Muscle of leg (tissue), 16 donors: ENCODE measurements at places on chromosomes 6 and 20. TPM values are rescaled to one million over a fixed set of nuclear protein-coding genes. Genes with fewer than 3 reads are reported as not detected.

Gene BPIFB4
- 0.30 TPM for polyA plus RNA-seq

- DNase-seq, result no peak
Observed at GRCh38 chr6:108355120-108355519, 60.3 kb downstream of the AFG1L start.

Gene SSTR4
- polyA plus RNA-seq, result not detected

DNA sequence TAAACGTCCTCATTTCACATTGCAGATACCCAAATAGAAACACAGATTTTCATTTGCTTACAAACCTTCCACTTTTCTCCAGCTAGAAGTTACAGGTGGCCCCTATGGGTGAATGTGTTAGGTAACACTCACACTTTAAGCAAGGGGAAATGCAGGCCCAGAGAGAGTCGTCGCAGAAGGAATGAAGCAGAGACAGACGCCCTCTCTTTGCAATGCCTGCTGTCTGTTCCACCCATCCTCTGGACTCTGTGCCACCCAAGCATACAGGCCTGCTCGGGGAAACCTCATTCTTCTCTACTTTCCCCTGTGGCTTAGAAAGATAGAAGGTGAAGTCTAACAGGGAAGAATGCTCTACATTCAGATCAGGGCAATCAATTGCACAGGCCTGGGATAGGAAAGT, 57.2 kb downstream of the LRFN2 start:
- DNase-seq, result no peak

DNA sequence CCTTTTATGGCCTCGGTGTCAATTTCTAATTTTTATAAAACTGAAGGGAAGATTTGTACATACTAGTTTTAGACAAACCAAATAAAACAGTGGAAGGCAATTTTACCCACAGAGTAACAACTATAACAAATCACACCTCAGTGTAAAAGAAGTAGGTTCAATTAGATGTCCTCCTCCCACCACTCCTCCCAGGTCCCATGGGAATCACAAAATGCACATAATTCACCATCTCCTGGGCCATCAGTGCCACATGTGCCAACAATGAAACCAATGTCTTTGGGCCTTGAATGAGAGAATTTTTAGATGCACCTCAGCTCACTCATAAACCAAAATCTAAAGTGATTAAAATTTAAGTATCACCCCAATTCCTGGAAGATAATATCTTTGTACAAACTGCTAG, 267.8 kb downstream of the BTBD9 start:
- DNase-seq, result no peak

DNA sequence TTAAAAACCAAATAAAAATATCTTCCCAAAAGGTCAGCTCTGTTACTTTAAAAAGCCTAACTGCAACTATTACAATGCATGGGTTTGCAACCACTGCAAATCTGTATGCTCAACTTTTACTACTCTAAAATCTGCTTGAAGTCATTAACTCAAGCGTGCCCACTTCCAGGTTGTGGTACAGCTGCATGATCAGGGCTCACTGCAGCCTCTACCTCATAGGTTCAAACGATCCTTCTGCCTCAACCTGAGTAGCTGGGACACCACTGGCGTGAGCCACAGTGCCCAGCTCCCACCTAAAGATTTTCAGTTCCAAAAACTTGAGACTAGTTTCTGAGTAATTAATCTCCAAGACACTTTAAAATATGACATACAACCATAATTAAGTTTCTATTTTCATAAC, 8.2 kb downstream of the DIDO1 start:
- no peak for DNase-seq

DNA sequence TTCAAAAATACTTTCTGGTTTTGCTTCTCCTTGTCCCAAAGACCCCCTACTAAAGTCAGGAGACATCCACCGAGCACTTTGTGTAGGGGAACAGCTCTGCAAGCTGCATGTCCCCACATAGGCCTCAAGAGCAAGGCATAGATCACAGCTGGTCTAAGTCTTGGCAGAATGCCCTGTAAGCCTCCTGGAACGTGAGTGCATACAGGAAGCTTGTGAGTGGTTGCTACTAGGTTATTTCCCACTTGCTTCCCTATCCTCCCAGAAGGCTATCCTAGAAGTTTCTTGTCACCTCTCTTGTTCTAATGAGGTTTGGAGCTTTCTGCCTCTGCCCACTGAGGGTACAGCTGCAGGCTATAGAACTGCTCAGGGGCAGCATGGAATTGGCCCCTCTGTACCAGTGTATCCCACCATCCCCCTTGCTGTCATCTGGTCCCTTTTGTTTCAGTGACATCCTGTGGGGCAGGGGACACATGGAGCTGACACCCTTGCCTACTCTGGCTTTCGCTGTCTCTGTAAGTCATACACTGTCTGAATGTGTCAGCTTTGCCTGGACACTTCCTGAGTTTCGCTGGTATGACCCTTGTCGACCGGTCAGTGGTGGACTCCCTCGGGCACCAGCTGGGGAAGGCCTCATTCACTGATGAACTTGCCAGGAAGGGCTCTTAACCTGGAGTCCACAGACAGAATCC, 35.6 kb upstream of the KCNK16 start:
- DNase-seq, result peak; percentile 91

DNA sequence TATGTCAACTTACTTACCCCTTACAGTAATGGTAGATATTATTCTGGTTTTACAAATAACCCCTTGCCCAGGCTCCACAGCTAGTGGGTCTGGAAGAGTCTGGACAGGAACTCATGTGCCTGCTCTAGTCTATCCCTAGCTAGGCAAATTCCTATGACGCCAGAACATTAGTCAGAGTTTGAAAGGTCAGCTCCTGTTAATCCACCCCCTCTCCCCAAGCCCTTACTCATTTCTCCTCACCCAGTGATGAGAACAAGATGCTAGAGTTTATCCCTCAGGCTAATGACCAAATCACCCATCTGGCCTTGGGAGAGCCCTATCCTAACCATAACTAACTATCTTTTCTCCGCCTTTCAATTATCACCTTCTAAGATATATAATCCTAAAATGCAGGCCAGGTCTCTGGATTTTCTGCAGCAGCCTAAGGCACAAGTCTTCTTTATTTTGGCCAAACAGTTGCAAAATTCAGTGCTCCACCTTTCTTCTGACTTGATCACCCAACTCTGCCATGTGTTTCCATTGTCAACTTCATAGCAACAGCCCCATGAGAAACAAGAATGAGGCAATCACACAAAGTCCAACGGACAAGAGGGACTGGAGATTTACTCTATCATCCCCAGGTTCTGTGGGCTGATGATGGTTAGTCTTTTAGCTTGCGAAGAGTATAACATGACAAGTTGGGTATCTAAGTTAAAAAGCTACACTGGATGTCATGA, 113.3 kb downstream of the TASP1 start:
- no peak for DNase-seq

DNA sequence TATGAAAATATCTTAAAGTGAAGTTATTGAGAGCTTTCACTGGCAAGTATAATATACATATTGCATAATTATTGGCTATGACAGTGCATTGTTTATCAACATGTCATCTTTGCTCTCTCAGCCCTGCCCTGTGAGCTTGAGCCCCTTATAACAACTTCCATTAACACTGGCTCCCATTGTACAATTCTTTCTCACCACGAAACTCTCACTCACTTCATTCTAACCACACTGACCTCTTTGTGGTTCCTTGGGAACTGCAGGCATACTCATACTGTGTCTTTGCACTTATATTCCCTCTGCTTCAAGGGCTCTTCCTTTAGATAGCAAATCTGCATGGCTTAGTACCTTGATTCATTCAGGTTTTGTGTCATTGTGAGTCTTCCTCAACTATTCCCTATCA, 411.8 kb downstream of the CDKAL1 start:
- peak; percentile 32 for DNase-seq

- no peak for DNase-seq
Observed at GRCh38 chr6:83183082-83183828, 9.8 kb downstream of the PGM3 start.

Gene MUC22
- polyA plus RNA-seq, result not detected

DNA sequence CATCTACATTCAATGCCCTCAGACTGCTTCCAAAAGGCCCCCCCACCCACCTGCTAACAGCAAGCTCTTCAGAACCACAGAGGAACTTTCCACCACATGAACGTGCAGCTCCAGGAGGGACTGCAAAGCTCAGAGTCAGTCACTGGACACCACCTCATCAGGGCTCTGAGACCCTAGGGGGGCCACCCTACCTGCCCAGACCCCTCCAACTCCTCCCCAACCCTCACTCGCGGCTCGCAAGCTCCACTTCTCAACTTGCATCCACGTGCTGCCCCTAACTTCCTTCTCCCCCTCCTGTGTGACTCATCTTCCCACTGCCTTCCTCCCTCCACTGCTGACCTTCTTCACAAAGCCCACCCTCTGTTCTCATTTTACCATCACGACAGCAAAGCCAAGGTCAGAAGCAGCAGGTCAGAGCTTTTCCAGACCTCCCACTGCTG, 6.5 kb downstream of the MBOAT1 start:
- no peak for DNase-seq

GRCh38 chr20:53055367-53056067, 83.4 kb downstream of the TSHZ2 start:
- peak; percentile 63 for DNase-seq

Gene HLA-DMA
- 4.6 TPM for polyA plus RNA-seq

DNA sequence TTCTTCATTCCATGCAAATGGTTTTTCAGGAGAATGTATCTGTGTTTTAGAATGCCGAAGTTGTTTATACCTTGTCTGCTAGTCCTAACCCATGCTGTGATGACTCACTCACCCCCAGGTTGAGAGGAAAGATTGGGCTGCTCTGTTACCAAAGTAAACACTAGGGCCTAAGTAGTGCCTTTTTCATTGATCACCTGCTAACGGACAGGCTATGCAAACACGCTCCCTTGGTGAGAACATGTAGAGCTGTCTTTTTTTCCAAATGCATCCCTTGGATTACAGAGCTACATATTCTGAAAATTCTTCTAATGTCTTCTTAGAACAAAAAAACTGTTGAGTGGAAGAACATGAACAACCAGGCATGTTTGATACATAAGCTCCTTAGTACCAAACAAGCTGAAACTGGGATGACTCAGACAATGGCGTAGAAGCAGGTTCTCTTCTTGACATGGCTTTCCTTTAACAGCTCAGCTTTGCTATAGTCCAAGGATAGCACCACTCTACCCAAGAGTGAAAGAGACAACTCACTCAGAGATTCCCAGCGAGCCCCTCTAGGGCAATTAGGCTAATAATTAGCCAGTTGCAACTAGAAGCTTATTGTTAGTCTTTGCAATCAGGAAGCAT, 20.5 kb downstream of the PERP start:
- no peak for DNase-seq

DNA sequence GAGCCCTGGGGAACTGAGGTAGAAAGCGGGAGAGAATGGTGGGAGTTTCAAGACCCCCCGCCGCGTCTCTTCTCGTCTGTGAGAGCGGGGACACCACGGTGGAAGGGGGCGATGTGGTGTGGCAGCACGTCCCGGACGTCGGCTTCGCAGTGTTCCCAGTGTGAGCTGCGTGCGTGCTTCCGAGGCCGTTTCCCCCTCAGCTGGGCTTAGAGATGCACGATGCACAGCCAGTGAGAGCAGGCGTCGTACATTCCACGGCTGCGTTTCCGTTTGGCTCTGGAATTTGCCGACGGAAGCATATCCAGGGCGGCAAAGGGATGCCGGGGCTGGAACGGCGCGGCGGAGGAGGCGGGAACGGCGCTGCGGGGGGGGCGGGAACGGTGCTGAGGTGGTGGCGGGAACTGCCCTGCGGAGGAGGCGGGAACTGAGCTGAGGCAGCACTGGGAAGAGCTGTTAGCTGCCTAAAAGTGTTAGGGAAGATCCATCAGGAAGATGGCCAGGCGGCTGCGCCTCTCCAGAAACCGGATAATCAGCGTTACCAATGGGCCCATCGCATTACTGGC, 37.7 kb downstream of the KIF25 start:
- peak; percentile 90 for DNase-seq

DNA sequence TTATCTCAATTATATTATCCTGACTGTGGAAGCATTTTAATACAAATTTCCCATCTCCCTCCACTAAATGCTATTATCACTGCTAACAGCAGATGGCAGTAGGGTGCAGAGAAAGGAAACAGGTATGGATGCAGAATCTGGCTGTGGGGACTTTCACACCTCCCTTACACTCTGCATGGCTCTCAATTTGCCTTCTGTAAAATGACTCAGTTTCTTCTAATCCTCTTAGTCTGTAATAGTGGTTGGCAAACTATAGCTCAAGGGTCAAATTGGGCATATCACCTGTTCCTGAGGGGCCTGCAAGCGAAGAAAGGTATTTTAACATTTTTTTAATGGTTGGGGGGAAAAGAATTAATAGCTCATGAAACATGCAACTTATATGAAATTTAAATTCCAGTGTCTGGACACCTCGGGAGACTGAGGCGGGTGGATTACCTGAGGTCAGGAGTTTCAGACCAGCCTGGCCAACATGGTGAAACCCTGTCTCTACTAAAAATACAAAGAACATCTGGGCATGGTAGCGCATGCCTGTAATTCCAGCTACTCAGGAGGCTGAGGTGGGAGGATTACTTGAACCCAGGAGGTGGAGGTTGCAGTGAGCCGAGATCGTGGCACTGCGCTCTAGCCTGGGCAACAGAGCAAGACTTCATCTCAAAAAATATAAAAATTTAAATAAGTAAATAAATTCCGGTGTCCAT, 83.5 kb downstream of the ZMYND8 start:
- DNase-seq, result peak; percentile 88

Gene NKX2-4
- polyA plus RNA-seq, result not detected

Gene HDDC2
- polyA plus RNA-seq, result 61.0 TPM

DNA sequence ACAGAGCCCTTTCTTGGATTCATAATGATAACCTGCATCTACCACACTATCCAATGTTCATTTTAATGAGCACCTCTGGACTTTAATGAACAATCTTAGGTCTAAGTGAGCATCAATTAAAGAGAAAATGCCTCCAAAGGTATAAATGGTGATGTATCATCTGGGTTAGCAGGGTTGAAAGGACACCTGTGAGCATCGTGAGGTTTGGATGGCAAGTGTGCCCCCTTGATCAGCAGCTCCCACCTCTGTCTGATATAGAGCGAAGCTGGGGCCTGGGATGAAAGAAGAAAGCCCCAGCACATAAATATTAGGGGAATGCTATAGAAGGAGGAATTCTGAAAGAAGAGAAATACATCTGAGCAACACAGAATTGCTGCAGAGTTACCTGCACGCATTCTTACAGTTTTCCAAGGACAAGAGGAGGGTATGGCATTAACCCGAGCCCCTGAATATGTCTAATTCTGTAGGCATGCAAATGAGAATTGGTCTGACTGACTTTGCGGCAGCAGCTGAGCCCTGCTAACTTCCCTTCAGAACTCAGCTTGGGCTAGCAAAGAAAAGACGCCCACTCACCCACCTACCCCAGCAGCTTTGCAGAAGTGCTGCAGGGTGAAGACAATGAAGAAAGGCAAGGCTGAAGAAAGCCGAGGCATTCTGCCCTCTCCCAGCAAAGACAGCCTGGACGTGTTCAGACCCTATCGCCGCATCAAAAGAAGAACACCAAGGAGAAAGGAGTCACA, 136.2 kb downstream of the GMPR start:
- DNase-seq, result no peak

Gene MUCL3
- polyA plus RNA-seq, result 0.15 TPM
